ENCODE measurements at places on chromosomes 11 and 22.

DNA sequence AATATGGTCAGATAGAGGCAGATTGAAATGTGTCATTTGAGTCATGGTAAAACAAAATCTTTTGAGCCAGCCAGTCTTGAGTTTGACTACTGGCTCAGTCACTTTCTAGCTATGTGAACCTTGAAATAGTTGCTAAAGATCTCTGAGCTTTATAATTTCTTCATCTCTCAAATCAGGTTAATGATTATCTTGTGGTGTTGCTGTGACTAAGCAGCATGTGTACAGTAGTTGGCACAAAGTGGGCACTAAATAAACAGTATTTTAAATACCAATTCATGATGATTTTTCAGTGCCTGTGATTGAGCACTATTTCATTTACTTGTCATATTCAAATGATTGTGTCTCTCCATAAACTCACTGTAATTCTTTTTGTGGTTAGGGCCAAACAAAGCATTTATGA, 70.8 kb downstream of the RAB38 start:
- no peak for DNase-seq

DNA sequence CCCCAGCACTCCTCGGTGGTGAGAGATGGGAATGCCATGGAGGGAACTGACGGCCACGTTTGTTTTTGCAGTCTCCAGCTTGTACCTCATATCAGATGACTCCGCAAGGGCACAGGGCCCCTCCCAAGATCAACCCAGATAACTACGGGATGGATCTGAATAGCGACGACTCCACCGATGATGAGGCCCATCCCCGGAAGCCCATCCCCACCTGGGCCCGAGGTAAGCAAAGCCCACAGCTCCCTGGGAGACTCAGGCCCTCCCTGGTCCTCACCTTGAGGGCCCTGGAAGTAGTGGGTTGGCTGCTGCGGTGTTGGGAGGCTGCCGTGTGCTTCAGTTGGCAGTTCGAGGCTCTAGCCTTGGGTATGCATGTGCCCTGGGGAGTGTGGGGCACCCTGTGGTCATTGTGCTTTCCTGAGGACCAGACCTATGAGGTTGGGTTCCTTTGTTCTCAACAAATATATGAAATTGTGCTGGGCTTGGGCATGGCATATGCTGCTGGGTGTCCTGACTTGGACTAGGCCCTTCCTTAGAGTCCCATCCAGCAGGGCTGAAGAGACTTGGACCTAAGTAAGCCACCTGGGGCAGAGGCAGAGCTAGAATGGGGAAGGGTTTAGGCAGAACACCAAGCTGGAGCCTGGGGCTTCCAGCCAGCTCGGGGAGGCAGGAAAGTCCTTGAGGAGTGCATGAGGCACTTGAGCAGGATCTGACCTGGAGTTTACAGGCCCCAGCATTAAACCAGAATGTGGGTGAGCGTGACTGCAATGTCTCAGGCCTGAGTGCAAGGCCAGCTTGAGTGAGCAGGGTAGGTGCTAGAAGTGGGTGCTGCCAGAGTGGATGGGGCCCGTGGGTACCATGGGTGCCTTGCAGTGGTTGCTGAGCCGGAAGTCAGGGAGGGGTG, 26.4 kb downstream of the INCENP start:
- no peak for DNase-seq

DNA sequence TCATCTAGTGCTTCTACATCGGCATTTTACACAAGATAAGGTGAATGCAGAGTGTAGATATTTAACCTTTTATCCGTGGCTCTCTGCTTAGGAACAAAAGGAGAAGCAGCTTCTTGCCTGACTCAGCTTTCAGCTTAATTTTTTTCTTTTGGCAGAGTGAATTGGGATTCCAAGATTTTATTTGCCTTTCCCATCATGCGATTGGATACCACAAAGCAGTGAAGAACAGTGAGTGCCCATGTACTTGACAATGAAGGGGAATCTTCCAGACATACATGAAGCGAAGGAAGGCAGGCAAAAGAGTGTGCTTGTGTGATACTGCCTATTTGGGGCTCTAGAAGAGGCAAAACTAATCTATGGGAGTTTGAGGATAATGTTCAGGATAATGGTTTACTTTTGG, 17.0 kb upstream of the CHKA start:
- no peak for DNase-seq

- no peak for DNase-seq
Observed at GRCh38 chr11:127818625-127819024, 768.7 kb downstream of the ETS1 start.

GRCh38 chr11:67027483-67027930, 4.6 kb downstream of the SYT12 start:
- no peak for DNase-seq

DNA sequence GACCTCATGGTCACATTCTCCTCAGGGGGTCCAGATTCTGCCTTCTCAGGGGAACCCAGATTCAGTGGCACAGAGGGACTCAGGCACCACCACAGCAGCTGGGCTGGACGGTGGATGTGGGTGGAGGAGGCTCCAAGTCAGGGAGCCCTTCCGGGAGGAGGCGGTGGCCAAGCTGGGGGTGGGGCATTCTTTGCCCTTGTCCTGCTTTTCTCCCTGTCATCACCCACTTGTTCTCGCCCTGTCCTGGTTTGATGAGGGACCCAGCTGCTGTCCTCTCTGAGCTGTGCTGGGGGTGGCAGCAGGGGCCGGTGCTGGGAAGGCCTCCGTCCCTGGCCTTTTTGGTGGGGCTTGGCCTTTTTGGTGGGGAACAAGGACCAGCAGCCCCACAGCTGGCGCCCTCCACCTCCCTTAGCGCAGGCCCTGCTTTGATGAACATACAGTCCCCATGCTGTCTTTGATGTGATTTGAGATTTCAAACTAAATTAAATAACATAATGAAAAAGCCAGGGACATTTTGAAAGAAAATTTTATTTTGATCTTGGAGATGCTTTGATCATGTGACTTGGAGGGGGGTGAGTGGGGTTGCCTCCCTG, 1168.2 kb downstream of the BRD1 start:
- no peak for DNase-seq

- no peak for DNase-seq
Observed at GRCh38 chr11:66861774-66862558, 5.1 kb downstream of the LRFN4 start.

DNA sequence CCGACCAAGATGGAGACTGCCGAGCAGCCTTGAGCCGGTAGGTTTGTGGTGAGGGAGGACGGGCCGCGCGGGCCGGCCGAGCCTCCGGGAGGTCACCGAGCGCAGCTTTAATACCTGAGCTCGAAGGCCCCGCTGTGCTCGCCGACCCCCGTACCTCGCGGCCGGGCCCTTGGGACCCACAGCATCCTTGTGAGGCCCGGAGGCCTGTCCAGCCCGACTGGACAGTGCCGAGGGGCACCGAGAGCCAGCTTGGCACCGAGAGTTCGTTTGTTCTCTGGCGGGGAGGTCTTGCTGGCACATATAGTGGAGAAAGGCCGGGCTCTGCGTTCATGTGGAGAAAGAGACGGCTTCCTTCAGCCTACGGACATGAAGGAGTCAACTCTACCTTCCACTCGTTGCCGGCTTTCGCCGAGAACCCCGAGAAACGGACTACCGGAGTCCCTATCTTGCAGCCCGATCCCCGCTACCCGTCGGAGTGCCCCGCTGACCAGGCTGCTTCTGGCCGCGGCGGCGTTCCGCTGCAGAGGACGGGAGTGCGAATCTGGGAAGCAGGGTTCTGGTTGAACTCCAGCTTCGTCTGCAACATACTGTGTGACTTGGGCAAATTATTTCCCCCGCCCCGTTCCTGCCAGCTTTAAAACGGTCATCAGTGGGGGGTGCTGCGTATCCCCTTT, 349 bp downstream of the TSSC4 start:
- DNase-seq: no peak

GRCh38 chr11:60954421-60954820, 2.4 kb upstream of the SLC15A3 start:
- no peak for DNase-seq

DNA sequence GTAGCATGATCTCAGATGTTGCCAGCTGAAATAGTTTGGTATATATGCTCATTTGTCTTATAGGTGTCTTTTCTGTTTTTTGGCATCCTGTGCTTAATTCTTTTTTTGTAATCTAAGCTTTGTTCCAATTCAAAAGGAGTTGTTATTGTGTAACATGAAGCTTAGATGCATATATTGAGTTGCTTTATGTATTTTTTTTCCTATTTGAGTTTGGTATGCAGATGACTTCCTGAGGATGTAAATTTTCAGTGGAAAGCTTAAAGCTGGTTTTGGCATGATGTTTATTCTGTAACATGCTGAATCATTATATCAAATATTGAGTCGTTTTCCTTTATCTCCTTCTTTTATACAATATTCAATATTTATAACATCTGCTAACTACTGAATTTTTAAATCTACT, 69.4 kb downstream of the DDX10 start:
- DNase-seq: no peak

- DNase-seq: no peak
Observed at GRCh38 chr11:91926965-91927364, 297.7 kb upstream of the FAT3 start.

GRCh38 chr22:17228725-17229126, 9.5 kb upstream of the ADA2 start:
- no peak for DNase-seq

DNA sequence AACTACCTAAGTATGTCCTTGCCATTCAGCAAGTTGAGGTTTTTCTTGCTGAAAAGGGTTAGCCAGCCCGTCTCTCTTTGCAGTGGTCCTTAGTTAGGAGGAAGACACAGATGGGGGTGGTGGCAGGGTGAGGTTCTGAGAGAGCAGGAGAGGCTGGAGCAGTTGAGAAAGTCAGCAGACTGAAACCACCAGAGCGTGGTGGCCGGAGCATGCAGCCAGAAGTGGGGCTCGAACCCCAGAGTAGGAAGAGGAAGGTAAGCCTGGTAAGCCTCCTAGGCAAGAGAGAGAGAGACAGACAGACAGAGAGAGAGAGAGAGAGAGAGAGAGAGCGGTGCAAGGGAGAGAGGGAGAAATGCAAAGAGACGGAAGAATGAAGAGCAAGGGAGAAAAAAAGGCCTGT, 9.2 kb upstream of the SCN4B start:
- no peak for DNase-seq

DNA sequence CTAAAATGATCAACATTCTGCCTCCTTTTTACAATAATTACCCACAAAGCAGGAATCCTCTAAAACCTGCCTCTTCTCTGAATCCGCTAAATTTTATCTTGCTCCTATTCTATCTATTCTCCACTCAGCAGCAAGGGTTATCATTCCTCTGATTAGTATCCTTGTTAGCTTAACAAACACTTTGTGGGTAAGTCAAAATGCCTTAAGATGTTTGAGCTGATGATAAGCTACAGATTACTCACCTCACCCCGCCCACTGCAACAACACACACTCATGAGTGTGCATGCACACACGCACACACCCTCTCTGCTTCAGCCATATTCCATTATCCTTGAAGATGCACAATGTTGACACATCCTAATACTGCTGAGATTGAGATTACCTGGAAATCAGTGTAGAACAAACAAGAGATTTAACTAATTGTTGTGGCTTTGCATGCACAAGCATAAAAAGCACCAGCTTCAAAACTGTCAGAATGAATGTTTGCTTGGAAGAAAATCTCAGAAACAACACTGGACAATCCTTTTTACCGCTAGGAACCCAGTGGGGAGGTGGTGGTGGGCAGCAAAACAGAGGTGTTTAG, 130.9 kb downstream of the BBOX1 start:
- no peak for DNase-seq

- no peak for DNase-seq
Observed at GRCh38 chr11:73249853-73250783, 22.0 kb upstream of the P2RY6 start.

GRCh38 chr11:101357771-101358170, 226.0 kb downstream of the TRPC6 start:
- no peak for DNase-seq

DNA sequence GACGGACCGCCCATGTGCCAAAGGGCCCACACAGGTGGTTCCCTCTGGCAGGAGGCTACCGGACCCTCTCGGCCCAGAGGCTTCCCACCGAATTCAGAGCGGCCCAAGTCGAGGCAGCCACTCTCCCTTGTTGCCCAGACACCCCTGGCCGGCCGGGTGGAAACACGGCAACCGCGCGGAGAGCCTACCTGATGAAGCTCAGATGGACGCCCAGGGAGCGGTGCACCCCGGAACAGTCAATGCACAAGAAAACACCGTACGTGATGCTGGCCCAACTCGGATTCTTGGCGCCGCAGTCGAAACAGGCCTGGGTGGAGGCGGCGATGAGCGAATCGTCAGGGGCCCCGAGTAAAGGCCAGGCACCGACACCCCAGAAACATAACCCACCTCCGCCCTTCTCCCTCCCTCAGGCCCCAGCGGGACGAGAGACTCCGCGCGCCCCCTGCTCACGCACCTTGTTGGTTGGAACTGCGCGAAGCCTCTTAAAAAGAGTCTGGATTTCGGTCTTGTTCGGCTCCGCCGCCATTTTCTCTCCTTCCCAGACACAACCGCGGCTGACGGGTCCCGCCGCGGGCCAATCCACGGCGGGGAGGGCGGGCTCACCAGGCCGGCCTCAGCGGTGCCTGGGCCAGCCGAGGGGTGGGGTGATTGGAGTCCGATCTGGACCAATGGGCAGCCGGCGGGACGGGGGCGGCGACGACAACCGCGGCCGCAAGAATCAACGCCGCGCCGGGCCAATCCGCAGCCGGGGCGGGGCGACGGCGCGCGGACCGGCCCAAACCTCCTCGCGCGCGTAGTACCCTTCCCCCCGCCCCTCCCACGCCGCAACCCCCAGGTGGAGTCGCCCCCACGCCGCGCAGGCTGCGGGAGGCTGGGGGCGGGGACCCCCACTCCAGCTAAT, at the start of gene ARFGAP2:
TSS of gene ARFGAP2 (minus strand) at position 552 of the 901 bp plus-strand sequence. CDS start at position 526, 26 bp downstream.
- peak; percentile 75 for DNase-seq

GRCh38 chr22:49297286-49297870, 530.3 kb downstream of the BRD1 start:
- DNase-seq: no peak

DNA sequence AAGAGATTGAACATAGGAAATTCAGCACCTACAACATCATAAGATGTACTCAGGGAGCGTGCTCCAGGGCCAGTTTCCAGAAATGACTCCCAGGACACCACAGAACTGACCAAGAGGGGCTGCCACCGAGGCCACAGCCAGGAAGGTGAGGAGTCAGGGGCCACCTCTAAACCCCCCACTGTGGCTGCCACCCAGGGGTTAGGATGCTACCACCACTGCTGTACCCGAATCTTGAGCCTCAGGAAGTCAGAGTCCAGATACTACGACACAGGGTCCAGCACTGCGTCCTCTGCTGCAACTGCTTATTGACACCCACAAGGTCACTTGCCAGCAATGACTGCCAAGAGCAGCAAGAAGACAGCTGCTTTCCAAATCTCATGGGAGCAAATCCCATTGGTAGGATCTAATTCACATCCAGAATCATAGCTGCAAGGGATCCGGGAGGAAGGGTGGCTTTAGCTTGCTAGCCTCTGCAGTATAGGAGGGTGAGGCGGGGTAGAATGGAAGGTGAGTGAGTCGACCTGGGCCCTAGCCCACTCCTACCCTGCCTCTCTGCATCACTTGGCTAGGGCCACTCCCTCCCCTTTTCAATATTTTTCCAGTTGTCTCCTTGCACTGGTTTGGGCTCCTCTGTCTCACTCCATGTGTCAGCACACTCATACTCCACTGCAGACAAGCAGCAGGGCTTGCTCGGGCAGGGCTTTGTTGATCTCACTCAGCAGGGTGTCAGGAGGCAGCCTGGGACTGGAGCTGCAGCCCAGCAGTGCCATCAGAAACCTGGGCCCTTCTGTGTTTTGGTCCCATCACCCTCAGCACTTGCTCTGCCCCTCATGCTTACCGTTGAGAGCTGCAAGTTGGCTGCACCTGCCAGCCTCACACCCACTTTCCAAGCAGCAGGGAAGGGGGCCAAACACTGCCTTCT, 18.1 kb upstream of the CYTH4 start:
- no peak for DNase-seq

All from C1 segment of cervical spinal cord (tissue), 14 donors.